ENCODE measurements at places on chromosomes 1 and 21.
A peak's percentile ranks its signal among the peaks of the same experiment; 100 is the strongest.

DNA sequence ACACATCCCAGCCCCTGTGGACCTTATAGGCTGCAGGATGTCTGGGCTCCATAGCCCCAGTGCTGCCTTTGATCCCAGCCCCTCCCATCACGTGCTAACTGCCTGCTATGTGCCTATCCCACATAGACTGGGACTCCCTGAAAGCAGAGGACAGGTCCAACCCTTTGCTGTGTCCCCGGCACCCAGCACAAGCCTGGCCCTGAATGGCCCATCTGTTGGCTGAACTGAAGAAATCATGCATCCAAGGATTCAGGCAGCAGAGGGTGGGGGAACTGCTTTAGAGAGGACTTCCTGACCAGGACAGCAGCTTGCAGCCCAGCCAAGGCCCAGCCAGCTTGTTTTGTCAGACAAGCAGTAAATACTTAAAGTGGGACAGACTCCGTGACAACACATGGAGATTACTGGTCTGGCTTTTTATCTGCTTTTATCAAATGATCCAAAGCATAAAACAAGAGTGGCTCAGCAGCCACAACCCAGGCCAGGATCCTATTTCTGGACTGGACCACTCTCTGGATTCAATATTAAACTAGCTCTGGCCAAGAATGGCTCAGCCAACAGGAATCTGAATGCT, 69.3 kb downstream of the GLIS1 start:
- DNase-seq: no peak

DNA sequence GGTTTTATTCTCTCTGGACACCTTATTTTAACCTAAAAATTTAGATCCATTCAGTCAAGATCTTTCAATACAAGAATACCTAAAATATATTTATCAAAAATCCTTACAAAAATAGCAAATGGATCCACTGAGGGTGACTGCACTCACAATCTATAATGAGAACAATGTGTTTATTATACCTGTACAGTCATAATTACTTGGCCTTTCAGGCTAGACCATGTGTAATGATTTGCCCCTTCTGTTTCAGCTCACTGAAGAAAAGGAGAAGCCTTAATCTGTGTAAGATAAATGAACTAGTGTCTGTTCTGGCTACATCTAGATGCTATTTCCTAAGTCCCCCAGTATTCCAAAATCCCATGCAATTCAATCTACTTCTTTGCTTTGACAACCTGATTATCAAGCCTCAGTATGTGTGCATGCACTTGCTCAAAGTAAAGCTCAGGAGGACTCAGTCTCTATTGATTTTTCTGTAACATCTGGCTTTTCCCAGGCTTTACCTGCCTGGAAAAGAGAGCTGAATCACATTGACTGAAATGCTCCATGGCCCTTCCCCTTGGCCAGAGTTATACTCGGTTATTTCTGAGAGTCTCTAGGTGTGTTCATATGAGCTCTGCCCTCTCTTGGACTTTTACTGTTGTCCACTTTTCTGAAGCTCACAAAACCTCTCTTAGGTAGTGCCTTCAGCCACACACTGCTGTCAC, 27.6 kb downstream of the CRP start:
- DNase-seq: no peak

DNA sequence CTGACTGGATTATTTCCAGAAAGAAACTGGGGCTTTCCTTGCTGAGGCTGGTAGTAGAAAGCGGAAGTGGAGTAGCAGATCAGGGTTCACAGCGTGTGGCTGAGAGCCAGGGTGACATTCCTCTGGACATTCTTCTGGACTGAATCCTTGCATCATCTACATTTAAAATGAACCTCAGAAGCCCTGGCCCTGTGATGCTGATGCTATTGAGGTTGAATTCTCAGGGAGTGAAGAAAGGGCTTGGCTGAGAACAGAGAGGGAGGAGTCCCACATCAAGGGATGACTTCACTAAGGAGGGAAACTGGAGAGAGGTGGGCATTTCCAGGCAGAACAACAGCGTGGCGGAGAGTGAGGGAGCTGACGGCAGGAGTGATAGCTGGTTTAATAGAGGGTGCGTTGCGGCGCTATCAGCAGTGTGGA, 102.3 kb upstream of the LMO4 start:
- peak; percentile 87 for DNase-seq

GRCh38 chr1:228798035-228798434, 62.8 kb downstream of the RHOU start:
- DNase-seq: no peak

DNA sequence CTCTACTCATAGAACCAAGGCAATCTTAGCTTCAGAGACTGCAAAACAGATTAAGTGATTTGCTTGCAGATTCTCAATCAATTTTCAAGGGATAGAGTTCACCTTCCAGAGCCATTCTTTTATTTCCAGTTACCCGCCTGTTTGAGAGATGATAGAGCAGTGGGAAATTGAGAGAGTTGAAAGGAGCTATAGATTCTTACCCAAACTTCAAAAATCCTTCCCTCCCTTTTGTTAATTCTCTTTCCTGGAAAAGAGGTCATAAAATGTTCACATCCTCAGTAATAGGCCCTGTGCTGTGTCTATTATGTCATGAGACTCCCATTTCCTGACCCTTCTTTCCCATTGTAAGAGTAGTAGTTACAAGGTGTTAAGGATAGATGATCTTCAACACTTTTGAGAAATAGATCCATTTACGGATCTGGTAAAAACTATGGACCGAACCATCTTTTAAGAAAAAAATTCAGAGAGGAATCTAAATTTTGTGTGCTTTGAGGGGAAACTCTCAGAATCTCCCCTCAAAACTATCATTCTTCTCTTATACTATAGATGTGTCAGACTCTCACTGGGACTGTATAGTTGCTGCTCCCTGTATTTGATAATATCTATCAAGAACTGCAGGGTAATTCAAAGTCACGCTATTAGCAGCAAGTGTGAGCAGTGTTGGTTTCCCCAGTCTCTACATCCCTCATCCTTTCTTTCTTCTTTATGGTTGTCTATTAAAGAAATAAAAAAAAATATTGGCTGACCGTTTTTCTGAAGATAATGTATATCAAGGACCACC, 8.0 kb downstream of the RGS4 start:
- DNase-seq: no peak

- no peak for DNase-seq
Observed at GRCh38 chr1:167126811-167127210, 32.9 kb downstream of the STYXL2 start.

DNA sequence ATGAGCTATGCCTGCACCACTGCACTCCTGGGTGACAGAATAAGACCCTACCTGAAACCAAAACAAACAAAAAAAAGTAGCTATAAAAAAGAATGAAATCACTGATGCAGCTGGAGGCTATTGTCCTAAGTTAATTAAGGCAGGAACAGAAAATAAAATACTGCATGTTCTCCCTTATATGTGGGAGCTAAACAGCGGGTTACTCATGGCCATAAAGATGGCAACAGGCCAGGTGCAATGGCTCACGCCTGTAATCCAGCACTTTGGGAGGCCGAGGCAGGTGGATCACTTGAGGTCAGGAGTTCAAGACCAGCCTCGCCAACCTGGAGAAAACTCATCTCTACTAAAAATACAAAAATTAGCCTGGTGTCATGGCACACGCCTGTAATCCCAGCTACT, 152.7 kb downstream of the PIK3R3 start:
- DNase-seq: no peak

GRCh38 chr21:31218830-31219608, 125.0 kb downstream of the TIAM1 start:
- DNase-seq: peak; percentile 47

DNA sequence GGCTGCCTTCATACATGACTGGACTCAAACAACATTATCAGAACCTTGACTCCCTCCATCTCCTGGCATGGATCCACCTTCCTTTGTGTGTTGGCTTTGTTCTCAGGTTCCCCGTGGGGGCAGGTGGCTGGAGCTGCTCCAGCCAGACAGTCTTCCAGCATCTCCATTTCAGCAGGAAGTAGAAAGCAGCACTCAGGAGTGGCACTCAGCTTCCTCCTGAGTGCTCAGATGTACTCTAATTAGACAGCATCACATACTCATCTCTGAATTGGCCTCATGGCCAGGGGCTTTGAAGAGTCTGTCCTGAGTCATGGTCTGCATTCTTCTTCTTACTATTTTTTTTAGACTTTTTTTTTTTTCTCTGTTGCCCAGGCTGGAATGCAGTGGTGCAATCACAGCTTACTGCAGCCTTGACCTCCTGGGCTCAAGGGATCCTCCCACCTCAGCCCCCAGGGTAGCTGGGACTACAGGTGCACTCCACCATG, 27.9 kb downstream of the OVAAL start:
- DNase-seq: peak; percentile 69

- no peak for DNase-seq
Observed at GRCh38 chr1:158390331-158390730, 8.9 kb downstream of the OR10T2 start.

- DNase-seq: no peak
Observed at GRCh38 chr1:164723296-164723798, 164.4 kb downstream of the PBX1 start.

DNA sequence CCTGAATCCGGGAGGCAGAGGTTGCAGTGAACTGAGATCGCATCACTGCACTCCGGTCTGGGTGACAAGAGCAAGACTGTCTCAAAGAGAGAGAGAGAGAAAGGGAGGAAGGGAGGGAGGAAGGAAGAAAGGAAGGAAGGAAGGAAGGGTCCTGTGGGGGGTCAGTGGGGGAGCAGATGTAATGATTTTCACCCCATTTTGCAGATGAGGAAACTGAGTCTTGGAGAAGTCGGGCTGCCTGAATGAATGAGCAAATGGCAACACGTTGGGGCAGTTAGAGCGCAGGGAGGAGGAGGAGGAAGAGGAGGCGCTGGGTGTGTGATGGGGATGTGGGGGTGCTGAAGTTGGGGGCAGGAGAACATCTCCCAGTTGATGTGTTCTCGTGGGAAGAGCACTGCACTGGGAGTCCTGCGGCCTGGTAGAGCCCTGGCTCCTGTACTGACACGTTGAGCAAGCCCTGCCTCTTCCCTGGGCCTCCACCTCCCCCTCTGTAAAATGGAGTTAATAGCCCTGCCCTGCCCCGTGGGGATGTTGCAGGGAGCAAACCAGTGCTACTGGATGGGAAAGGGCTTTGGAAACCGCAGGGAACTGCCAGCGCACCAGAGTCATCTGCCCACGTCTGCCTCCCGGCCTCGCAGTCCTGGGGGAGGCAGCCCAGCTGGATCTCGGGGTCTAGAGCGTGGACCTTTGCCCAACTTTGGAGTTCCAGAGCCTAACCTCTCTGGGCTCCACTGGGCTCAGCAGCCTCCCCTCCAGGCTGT, 103.2 kb upstream of the CASZ1 start:
- no peak for DNase-seq

GRCh38 chr1:208002672-208003071, 91.7 kb upstream of the CD34 start:
- DNase-seq: no peak

- DNase-seq: no peak
Observed at GRCh38 chr1:33849211-33849610, 14.7 kb upstream of the HMGB4 start.

- no peak for DNase-seq
Observed at GRCh38 chr1:154206196-154206595, at the start of gene CFAP141. Gene CFAP141 (minus strand): TSS chr1:154206333. CDS start chr1:154206307, 26 bp downstream.

- DNase-seq: peak; percentile 87
Observed at GRCh38 chr1:14190508-14190907, 408.0 kb upstream of the KAZN start.

- DNase-seq: no peak
Observed at GRCh38 chr1:246527402-246528088, 20.5 kb upstream of the SMYD3 start.

GRCh38 chr1:8873506-8874229, 4.8 kb downstream of the ENO1 start:
- DNase-seq: peak; percentile 90

- DNase-seq: no peak
Observed at GRCh38 chr1:160755911-160756848, 17.1 kb downstream of the SLAMF7 start.

DNA sequence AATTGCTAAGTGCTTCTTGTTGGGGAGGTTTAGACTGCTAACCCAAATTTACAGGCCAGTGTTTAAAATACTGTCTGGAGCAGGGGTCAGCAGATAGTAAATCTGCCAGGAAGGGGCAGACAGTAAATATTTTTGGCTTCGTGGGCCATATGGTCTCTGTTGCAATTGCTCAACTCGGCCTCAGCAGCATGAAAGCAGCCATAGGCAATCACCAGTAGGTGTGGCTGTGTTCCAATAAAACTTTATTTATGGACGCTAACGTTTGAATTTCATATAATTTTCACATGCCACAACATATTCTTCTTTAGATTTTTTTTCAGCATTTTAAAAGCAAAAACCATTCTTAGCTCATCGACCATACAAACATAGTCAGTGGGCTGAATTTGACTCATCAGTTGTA, 172.7 kb downstream of the BRINP2 start:
- DNase-seq: no peak

DNA sequence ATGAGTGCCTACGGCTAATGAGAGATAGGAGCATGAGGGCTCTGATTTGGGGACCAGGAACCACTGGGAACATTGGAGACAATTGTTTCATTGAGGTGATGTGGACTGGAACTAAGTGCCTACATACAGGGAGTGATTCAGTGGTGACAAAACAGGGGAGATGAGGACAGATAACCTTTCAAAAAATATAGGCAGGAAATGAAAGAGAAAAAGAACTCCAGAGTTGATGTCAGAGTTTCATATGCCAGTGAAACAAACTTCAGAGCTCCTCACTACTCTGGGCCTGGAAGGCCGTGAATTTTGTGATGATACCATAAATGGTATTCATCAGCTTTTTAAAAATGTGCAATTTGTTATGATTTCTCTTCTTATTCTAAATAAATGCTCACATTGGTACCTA, 39.3 kb downstream of the FASLG start:
- no peak for DNase-seq

DNA sequence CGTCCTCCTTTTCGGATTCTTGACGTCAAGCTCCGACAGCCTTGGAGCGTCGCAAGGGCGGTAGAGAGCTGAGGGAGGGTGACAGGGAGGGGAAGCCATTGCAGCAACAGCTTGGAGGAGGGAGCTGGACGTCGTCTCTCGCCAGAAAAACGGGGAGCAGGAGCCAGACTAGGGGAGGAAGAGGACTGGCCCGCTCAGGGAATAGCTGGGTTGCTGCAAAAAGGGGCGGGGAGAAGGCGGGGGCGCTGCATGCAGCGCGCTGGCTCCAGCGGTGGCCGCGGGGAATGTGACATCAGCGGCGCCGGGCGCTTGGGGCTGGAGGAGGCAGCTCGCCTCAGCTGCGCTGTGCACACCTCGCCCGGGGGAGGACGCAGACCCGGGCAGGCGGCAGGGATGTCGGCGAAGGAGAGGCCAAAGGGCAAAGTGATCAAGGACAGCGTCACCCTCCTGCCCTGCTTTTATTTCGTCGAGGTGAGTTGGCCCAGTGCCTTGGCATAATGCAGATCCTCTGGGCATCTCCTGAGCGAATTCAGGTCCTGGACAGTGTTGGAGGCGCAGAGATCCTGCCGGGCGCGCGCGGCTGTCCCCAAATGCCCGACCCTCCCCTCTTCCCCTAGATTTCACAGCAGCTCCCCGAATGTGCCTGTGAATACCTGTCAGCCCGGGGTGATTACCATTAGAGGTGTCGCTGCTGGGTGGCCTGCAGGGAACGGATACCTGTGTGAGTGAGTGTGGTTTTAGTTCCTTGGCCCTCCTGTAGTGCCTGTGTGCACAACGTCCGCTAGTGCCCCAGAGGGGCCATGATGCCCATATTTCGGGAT, at the start of gene PLPPR4:
Gene PLPPR4 (plus strand): TSS at position 292 of the 821 bp plus-strand sequence. CDS start 102 bp downstream, at position 394.
- DNase-seq: peak; percentile 72

GRCh38 chr1:161127649-161128048, 4.8 kb downstream of the DEDD start:
- no peak for DNase-seq

- DNase-seq: no peak
Observed at GRCh38 chr1:90838720-90839119, 121.6 kb upstream of the BARHL2 start.

- no peak for DNase-seq
Observed at GRCh38 chr1:45654540-45655280, 30.9 kb upstream of the CCDC17 start.

GRCh38 chr1:204478172-204478899, 16.3 kb downstream of the PIK3C2B start:
- no peak for DNase-seq

Measured in urothelium cell line (cell line).